CD8-positive, alpha-beta T cell (primary cell): ENCODE measurements at places on chromosomes 11 and 22. TPM values are rescaled to one million over a fixed set of nuclear protein-coding genes. Genes with fewer than 3 reads are reported as not detected.

GRCh38 chr11:125724125-125724524 lies 22.0 kb upstream of the PATE1 start:
- DNase-seq: peak; percentile 5

DNA sequence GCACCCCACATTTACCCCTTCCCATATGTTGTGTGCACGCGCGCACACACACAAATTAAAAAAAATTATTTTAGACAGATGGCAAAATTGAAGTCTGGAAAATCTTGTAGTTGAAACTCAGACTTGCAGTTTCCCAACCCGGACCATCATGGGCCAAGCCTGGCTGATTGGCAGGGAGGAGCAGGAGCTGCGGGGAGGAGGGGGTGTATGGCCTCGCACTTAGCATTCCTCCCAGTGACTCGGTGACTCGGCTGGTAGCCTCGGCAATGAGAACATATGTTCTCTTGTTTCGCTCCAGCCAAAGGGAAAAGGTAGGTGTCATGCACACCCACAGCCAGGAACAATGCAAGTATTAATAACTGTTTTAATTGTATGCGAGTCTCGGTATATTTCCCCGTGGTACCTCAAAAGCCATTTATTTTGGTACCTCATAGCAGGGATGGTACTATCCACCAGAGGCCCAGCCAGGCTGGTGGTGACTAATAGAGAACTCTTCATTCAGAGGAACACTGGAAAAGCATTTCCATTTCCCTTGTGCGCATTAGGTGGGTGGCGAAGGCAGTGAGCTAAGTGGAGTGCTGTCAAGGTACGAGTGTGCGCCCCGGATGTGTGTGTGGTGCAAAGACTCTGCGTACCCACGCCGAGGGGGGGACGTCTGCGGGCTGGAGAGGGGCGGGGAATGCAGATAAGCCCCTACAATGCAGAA lies 92.5 kb downstream of the DSCAML1 start:
- DNase-seq: no peak

DNA sequence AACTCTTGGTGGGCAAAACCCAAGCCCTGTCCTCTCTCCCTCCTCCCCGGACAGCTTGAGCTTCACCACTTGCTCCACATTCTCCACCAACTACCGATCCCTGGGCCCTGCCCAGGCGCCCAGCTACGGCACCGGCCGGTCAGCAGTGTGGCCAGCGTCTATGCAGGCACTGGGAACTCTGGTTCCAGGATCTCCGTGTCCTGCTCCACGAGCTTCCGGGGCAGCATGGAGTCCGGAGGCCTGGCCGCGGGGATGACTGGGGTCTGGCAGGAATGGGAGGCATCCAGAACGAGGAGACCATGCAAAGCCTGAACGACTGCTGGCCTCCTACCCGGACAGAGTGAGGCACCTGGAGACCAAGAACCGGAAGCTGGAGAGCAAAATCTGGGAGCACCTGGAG lies 68.9 kb upstream of the RTL6 start:
- no peak for DNase-seq

DNA sequence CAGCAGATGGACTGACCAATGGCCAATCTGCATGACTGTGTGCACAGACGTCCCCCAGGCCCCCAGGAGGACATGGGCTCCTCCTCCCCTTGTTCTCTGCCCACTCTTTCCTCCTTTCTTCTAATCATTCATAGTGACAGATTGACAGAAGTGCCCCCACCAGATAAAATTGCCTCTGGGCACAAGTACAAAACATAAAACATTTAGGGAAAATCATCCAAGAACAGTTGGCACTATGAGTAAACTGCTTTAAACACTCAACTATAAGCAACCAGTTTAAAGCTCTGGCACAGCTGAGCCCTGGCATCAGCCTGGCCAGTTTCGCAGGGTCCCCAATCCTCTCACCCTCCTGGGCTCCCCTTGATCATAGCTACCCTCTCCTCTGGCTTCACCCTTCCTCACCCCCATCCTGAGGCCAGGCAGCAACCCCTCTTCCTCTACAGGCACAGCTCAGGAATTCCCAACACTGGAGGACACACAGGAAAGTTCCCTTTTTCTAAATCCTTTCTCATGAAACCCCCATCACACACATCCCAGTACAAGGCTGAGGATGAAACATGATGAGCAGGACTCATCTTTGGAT lies 232.9 kb downstream of the BUD13 start:
- no peak for DNase-seq

DNA sequence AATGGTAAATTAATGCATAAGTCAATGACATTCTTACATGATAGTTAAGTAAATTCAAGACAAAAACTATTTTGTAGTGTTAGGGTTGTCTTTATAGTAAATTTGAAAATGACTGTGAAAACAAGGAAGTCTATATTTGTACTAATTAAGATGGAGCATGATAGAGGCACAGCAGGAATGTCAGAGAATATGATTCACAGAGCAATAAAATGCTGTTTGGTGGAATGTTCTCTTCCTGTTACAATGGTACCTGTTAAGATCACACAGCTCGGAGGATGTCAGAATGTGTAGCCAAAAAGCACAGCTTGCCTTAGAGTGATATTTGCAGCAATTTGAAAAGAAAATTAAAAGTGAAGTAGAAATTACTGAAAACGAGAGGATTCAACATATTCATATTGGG lies 2339.7 kb upstream of the RAG2 start:
- DNase-seq: no peak

- no peak for DNase-seq
Observed at GRCh38 chr11:827897-828192, at the start of gene CRACR2B. TSS of gene CRACR2B (plus strand) at chr11:827919. CDS start at chr11:828608, 689 bp downstream.

GRCh38 chr22:17281440-17281841 lies 62.2 kb upstream of the ADA2 start:
- DNase-seq: no peak

DNA sequence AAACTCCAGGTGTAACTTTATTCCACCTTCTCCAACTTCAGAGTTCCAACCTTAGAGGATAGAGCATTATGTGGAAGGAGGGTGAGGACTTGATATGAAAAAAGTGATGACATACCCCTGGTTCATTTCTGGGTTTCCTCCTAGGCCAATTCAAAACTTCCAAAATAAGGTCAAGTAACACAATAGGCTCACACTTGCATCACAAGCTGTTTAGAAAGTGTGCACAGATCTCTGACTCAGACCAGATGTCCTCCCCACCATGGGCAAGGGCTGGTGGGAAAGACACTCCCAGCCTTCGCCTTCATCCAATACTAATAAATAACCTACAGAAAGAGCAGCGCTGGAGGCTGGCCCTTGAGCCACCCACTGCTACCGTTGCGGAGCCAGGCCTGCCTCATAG lies 5.8 kb upstream of the BUD13 start:
- DNase-seq: no peak

GRCh38 chr11:95081010-95081409 lies 8.6 kb upstream of the ENDOD1 start:
- DNase-seq: no peak

- no peak for DNase-seq
Observed at GRCh38 chr22:38419121-38419857, 35.7 kb downstream of the KCNJ4 start.

DNA sequence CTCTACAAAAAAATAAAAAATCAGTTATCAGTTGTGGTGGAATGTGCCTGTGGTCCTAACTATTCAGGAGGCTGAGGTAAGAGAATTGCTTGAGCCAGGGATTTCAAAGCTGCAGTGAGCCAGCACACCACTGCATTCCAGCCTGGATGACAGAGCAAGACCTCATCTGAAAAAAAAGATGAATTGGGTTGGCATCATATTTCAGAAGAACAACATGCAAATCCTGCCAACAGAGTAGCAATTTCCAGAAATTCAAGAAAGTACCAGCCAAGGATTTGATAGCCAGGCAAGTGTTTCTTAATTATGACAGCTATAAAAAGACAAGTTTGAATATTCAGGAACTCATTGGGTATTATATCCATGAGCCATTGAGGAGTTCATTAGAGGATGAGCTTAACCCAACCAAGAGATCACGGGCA lies 75.2 kb downstream of the USP47 start:
- no peak for DNase-seq

DNA sequence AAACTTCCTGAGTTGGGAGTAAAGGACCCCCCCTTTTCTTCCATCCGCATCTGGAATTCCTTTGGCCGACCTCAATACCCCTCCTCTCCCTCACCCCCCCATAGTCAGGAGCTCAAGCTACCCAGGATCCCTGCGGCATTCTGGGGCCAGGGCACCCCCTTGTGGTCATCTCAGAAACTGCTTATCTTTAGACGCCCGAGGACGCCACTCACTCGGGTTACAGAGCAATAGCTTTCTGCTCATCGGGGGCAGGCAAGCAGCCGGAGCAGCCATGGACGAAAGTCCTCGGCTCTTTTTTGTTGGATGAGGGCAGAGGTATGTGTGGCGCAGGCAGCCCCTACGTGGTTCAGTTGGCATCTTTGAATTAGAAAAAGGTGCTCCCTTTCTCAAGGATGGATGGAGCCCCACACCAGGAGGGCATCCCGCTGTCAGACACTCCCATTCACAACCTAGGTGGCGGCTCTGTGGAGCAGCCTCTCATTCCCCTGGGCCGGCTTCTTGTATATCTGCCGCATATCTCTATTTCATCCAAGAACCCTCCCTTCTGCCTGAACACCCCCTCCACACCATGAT lies 2.3 kb downstream of the C1QTNF5 start:
- peak; percentile 76 for DNase-seq

GRCh38 chr22:50734986-50735738 lies 2.8 kb upstream of the ACR start:
- DNase-seq: no peak

DNA sequence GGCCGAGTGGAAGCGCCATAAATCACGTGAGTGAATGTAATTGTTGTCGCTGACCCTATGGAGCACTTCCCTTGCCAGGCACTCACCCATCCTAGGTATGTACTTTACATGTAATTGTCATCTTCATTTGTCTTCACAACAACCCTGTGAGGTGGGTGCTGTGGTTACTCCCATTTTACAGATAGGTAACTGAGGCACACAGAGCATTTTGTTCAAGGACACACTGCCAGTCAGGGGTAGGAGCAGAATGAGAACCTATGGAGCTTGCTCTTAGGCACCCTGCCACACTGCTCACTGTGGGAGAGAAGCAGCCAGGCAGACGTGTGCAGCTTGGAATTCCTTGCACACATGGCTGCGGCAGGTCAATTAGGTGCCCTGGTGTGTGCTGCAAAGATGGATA lies 785 bp upstream of the EFCAB6 start:
- no peak for DNase-seq

GRCh38 chr11:66329165-66329673 lies 7.0 kb downstream of the RIN1 start:
- no peak for DNase-seq

- no peak for DNase-seq
Observed at GRCh38 chr11:47705721-47706120, 9.4 kb downstream of the AGBL2 start.

- no peak for DNase-seq
Observed at GRCh38 chr11:22711880-22712279, 45.5 kb downstream of the GAS2 start.

DNA sequence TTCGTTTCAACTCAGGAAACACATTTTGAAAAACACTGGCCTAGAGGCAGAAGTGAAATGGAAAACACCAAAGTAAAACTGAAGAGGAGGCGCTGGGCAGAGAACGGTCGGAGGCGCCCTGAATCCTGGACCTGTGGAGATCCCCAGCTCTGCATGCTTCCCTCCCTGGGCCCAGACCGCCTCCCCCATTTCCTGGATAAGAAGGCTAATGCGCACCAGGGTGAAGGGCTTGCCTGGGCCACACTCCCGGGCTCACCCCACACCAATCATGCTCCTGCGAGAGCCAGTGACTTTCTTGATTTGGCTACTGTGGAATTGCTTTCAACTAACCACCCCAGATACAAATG lies 167.1 kb downstream of the CRYBB2 start:
- no peak for DNase-seq

DNA sequence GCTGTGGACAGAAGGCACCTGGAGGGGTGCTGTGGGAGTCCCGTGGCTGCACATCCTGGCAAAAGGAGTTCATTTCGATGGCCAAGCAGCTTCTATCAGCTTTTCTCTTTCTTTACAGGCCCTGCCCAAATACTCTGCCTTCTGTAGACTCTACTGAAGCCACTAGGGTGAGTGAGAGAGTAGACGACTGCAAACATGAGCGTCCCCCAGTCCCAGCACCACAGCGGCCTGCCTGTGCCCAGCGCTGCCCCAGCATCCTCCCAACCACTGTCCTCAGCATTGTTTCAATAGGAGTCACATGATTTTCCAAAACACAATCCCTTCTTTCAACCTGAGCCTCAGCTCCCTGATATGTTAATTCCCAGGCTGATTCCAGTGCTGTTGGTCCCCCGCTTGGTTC lies 110.0 kb downstream of the KIRREL3 start:
- no peak for DNase-seq

- no peak for DNase-seq
Observed at GRCh38 chr11:50246183-50246582, 213.5 kb downstream of the OR4C45 start.

DNA sequence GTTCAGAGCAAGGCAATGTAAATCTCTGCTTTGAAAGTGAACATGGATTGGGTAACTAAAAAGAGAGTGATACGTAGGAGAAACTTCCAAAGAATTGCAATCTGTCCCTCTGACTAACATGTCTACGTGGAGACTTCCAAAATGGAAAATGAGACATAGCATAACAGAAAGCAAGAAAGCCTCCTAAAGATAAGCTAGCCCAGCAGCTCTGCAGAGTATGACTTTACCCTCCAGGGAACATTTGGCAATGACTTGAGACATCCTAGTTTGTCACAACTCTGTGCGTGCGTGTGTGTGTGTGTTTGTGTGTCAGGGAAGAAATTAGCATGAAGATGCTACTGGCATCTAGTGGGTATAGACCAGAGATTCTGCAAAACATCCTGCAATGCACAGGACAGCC lies 817.4 kb downstream of the NTM start:
- DNase-seq: no peak

GRCh38 chr11:22474616-22475015 lies 136.4 kb downstream of the SLC17A6 start:
- DNase-seq: no peak

GRCh38 chr11:106723071-106723470 lies 295.2 kb downstream of the GUCY1A2 start:
- DNase-seq: no peak

The BATF2 gene
- total RNA-seq: not detected

The CATSPER1 gene
- total RNA-seq: not detected

The LAYN gene
- 9.5 TPM for total RNA-seq

The DCDC1 gene
- total RNA-seq: not detected

The MYBPC3 gene
- total RNA-seq: not detected

The OR4D6 gene
- total RNA-seq: not detected

The INCENP gene
- 11.6 TPM for total RNA-seq

The OR2AT4 gene
- not detected for total RNA-seq

The MMP1 gene
- total RNA-seq: not detected

The MS4A7 gene
- not detected for total RNA-seq

The EHF gene
- total RNA-seq: not detected

The SLC22A8 gene
- not detected for total RNA-seq

The ISX gene
- total RNA-seq: not detected

The OR51E2 gene
- total RNA-seq: not detected

The SCARF2 gene
- total RNA-seq: 2.7 TPM

The NRIP3 gene
- total RNA-seq: 10.1 TPM

The MS4A13 gene
- not detected for total RNA-seq

The MS4A6E gene
- total RNA-seq: not detected
